ENCODE measurements at places on chromosomes 7 and 10.

DNA sequence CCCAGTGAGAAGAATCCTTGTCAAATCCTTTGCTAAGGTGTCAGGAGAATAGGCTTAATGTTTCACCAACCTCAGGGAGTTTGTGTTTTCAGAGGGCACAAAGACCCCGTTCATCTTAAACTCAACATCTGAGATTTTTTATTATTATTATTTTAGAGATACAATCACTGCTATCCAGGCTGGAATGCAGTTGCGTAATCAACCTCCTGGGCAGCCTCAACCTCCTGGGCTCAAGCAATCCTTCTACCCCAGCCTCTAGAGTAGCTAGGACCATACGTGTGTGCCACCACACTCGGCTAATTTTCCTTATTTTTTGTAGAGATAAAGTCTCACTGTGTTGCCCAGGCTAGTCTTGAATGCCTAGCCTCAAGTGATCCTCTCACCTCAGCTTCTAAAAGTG lies 599.2 kb downstream of the KCNMA1 start:
- DNase-seq = no peak
- peaks cover 7% of the 10 kb centered on the region for H3K4me1 ChIP-seq
- no peaks in the 10 kb centered on the region for H3K27me3 ChIP-seq
- H3K36me3 ChIP-seq = no peaks in the 10 kb centered on the region
- H3K27ac ChIP-seq = no peak overlapping the region
- H3K4me3 ChIP-seq = no peak overlapping the region

GRCh38 chr10:4100380-4100779 lies 315.4 kb upstream of the KLF6 start:
- no peaks in the 10 kb centered on the region for H3K27me3 ChIP-seq
- no peaks in the 10 kb centered on the region for H3K36me3 ChIP-seq
- H3K4me1 ChIP-seq = no peaks in the 10 kb centered on the region
- H3K27ac ChIP-seq = no peak overlapping the region

GRCh38 chr7:156456503-156457115 lies 184.0 kb upstream of the RNF32 start:
- no peak overlapping the region for H3K27ac ChIP-seq
- no peak overlapping the region for H3K4me3 ChIP-seq
- no peaks in the 10 kb centered on the region for H3K4me1 ChIP-seq
- H3K36me3 ChIP-seq = no peaks in the 10 kb centered on the region
- H3K27me3 ChIP-seq = no peaks in the 10 kb centered on the region
- no peak for DNase-seq

DNA sequence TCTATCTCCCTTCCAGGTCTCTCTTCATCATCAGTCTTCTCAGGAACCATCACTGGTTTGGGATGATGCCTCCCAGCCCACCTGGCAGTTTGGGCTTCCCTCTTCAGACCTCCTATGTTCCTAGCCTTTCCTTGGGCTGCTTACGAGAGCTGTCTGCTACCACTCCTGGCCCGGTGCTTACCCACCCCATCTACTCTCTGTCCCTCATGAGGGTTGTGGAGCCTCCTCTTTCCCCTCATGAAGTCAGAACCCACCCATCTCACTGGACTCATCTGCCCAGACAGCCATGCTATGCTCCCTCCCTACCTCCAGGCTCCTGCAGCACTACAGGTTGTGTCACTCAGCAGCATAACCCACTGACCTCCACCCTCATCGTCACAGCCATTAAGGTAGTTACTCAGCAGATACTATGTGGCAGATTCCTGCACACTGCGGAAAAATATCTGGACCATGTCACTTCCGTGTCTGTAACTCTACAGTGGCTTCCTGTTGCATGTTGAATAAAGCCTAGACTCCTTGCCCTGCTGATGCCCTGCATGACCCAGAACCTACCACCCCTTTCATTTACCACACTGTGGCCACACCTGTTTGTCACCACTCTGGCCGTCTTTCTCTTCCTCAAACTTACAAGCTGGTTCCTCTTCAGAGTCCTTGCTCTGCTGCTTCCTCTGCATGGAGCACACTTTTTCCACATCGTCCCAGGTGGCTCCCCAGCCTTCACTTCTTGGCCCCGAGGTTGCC lies 2.0 kb downstream of the DBNL start:
- peaks cover 24% of the 10 kb centered on the region for H3K36me3 ChIP-seq
- no peaks in the 10 kb centered on the region for H3K27me3 ChIP-seq
- H3K27ac ChIP-seq = peak overlapping the region; percentile 94
- DNase-seq = peak; percentile 99

- H3K27ac ChIP-seq = peak overlapping the region; percentile 32
- no peak overlapping the region for H3K4me3 ChIP-seq
- peaks cover 10% of the 10 kb centered on the region for H3K4me1 ChIP-seq
- no peaks in the 10 kb centered on the region for H3K36me3 ChIP-seq
- peak; percentile 8 for DNase-seq
- H3K27me3 ChIP-seq = no peaks in the 10 kb centered on the region
Measured at GRCh38 chr7:135791543-135792362, 43.1 kb upstream of the FAM180A start.

DNA sequence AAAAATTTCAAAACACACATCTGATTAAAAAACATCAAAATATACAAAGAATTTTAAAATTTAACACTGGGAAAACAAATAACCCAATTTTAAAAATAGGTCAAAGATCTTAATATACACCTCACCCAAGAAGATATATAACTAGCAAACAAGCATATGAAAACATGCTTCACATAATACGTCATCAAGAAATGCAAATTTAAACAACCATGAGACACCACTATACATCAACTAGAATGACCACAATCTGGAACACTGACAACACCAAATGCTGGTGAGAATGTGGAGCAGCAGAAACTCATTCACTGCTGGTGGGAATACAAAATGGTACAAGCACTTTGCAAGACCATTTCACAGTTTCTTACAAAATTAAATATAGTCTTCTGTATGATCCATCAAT lies 498.4 kb downstream of the IPMK start:
- H3K4me3 ChIP-seq = no peak overlapping the region
- H3K27me3 ChIP-seq = no peaks in the 10 kb centered on the region
- H3K4me1 ChIP-seq = no peaks in the 10 kb centered on the region
- no peaks in the 10 kb centered on the region for H3K36me3 ChIP-seq

GRCh38 chr10:70441161-70441894 lies at the start of gene NODAL:
TSS of gene NODAL (minus strand) at chr10:70441681. CDS start at chr10:70441667, 14 bp downstream.
- no peaks in the 10 kb centered on the region for H3K36me3 ChIP-seq
- DNase-seq = no peak
- H3K4me3 ChIP-seq = no peak within 1 kb of the TSS
- no peak within 1 kb of the TSS for H3K27ac ChIP-seq

- no peak overlapping the region for H3K4me3 ChIP-seq
- peaks cover 3% of the 10 kb centered on the region for H3K4me1 ChIP-seq
- no peak overlapping the region for H3K27ac ChIP-seq
- H3K36me3 ChIP-seq = peaks cover 90% of the 10 kb centered on the region
Measured at GRCh38 chr7:2544541-2545188, 10.7 kb downstream of the BRAT1 start.

DNA sequence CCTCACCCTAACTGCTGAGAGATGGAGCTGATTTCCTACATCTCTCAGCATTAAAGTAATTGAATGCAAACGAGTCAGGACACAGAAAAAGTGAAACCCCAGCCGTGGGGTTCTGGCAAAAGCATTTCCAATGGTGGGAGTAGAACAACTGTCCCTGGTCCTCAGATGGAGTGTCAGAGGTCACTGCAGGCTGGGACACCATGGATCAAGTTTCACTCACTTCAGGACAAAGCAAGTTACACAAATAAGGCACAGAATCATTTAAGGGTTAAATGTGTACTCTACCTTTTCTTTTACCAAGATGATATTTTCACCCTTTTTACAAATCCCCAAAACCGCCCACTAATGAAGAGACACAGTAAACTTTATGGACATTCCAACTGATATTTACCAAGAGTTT lies 607.8 kb downstream of the PARD3 start:
- H3K27me3 ChIP-seq = no peaks in the 10 kb centered on the region
- H3K4me1 ChIP-seq = peaks cover 9% of the 10 kb centered on the region
- no peak overlapping the region for H3K27ac ChIP-seq
- no peak overlapping the region for H3K4me3 ChIP-seq

DNA sequence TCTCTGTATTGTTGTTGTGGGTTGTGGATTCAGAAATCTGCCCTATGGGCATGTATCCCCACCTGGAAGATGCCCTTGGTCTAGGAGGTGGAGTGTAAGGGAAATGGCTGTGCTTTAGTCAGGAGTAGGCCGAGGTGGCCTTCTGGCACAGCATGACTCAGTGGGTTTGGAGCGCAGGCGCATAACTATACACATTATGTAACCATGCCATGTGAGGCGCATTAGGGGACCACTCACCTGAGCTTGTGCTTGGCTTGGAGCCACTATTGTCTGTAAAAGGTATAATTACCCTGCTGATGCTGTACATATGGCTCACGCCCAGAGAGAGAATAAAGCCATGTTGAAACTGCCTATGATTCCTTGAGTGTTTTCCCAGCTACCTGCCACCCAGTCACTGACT lies 20.6 kb upstream of the ADAMTS14 start:
- H3K4me3 ChIP-seq = no peak overlapping the region
- H3K27ac ChIP-seq = no peak overlapping the region
- no peaks in the 10 kb centered on the region for H3K27me3 ChIP-seq
- H3K4me1 ChIP-seq = no peaks in the 10 kb centered on the region
- no peaks in the 10 kb centered on the region for H3K36me3 ChIP-seq

GRCh38 chr7:27478556-27478955 lies 184.1 kb downstream of the HIBADH start:
- no peak overlapping the region for H3K4me3 ChIP-seq
- no peaks in the 10 kb centered on the region for H3K36me3 ChIP-seq
- DNase-seq = no peak
- no peaks in the 10 kb centered on the region for H3K4me1 ChIP-seq
- peaks cover 2% of the 10 kb centered on the region for H3K27me3 ChIP-seq

GRCh38 chr10:112000466-112000865 lies 183.1 kb downstream of the GPAM start:
- H3K27me3 ChIP-seq = no peaks in the 10 kb centered on the region
- H3K4me3 ChIP-seq = no peak overlapping the region
- no peak for DNase-seq
- no peaks in the 10 kb centered on the region for H3K36me3 ChIP-seq
- no peak overlapping the region for H3K27ac ChIP-seq

DNA sequence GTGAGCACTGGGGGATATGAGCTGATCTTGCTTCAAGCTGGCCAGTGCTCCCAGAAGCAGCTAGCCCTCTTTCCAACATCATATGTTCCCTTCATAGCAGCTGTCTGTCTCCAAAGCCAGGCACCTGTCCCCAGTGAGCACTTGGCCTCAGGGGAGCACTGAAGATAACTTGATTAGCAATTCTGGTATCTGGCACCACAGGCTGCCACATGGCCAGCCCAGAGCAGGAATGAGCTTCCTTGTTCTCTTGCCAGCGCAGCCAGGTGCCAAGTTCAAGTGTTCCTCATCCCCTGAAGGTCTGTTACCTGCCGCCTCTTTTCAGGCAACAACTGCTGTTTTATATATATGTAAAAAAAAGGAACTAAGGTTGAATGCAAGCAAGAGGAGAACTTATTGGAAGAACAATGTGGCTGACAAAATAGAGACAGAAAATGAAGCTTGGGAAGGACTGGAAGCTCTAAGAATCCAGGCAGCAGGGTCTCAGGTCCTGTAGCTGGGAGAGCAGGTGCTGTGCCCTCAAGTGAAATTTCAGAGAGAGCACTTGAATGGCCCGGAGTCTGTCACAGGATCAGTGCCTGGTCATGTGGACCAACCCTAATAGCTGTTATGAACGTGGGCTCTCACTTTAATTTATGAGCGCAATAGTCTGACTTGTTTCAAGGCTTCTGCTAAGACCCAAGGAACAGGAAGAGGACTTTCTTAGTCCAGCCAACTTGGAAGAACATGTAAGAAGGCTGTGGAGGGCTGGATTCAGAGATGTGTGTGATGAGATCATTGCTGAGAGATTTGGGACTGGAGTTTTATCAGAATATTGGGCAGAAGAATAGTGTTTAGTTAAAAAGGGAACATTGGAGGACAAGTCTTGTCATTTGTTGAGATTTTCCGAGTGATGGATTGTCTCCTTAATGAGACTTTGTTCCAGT lies 267.2 kb downstream of the GLRX3 start:
- H3K4me1 ChIP-seq = no peaks in the 10 kb centered on the region
- no peak overlapping the region for H3K4me3 ChIP-seq
- no peak for DNase-seq

DNA sequence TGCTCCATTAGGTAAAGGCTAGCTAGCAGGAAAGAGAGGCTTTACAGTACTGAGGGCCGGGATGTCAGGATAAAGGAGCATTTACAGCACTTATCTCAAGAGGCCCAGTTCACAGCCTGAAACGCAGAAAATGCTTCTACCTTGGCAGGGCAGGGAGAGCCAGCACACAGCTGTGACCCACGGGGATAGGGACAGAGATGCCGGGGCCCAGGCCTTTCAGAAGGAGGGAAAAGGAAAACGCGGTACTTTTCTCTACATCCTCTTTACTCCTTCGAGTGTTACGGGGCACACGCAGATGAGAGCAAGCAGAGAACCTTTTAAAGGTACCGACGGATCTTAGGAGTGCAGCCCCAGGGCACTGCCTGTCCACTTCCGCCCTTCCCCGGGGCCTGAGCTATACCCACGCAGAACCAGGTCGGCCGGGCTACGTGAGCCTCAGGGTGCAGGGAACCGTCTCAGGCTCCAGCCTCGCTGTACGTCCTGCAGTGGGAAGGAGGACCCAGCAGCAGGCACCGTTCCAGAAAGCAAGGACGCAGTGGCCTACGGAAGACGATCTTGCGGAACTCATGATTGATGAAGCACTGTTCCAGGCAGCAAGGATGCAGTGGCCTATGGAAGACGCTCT lies 232.3 kb downstream of the ELFN1 start:
- no peak for DNase-seq
- no peaks in the 10 kb centered on the region for H3K4me1 ChIP-seq
- no peak overlapping the region for H3K27ac ChIP-seq
- H3K36me3 ChIP-seq = peaks cover 13% of the 10 kb centered on the region

Measured in CD14-positive monocyte (primary cell).